ENCODE measurements at places on chromosomes 4 and X.

GRCh38 chr4:38111024-38111423, 150.8 kb downstream of the PTTG2 start:
- DNase-seq = no peak

- DNase-seq = no peak
Measured at GRCh38 chr4:56469489-56470210, 2.2 kb downstream of the SRP72 start.

- DNase-seq = no peak
Measured at GRCh38 chr4:18733961-18734360, 712.4 kb upstream of the LCORL start.

DNA sequence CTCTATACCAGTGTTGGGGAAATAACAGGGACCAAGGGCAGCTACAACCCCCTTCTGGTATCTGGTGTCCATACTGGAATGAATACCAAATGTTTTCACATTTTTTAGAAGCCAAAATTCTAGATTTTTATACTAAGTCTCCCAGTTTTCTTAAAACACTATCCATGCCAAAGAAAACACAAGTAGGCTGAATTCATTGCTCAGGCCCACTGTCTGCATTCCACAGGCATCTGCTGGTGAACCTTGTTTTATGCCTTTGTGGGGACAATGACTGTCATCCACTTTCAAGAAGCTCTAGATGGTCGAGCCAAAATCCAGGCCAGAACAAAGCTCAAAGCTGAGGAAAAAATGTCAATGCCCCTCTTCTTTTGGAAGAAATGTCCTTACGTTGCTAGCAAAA, 213.4 kb upstream of the RASGEF1B start:
- no peak for DNase-seq

- no peak for DNase-seq
Measured at GRCh38 chrX:134542485-134542884, 82.5 kb downstream of the HPRT1 start.

- no peak for DNase-seq
Measured at GRCh38 chr4:100286636-100287035, 96.4 kb upstream of the DDIT4L start.

DNA sequence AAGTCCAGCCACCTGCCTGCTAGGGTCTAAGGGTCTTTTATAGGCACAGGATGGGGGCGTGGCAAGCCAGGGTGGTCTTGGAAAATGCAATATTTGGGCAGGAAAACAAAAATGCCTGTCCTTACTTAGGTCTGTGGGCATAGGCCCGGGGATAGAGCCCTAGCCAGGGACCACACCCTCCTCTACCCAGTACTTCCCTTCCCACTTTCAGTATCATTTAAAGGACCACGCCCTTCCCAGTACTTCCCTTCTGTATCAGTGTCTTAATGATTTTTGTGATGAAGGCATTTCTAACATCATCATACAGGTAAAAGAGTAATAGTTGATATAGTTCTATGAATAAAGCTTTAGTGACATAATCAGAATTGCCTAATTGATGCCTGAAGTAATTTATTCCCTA, 11.4 kb downstream of the BANK1 start:
- DNase-seq = no peak

GRCh38 chr4:6465955-6466354, 6.5 kb downstream of the PPP2R2C start:
- no peak for DNase-seq

GRCh38 chr4:21177092-21177491, 476.8 kb downstream of the PACRGL start:
- DNase-seq = no peak

GRCh38 chrX:81202456-81202819, 536 bp downstream of the SH3BGRL start:
- peak; percentile 8 for DNase-seq

DNA sequence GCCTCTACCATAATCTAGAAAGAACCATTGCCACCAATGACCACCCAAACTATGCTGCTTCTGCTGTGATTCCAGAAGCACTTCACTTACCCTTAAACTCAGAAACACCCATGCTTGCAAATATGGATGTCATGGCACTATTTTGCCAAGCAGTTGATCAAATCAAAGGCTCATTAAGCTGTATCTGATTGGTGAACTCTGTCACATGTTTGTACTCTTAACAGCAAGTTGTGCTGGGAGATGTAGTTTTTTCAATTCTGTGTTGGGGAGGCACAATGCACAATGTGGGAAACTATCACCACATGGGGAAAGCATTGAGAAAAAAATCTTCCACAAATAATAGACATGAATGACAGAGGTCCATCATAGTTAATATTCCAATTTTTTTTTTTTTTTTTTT, 19.2 kb upstream of the SPCS3 start:
- no peak for DNase-seq

DNA sequence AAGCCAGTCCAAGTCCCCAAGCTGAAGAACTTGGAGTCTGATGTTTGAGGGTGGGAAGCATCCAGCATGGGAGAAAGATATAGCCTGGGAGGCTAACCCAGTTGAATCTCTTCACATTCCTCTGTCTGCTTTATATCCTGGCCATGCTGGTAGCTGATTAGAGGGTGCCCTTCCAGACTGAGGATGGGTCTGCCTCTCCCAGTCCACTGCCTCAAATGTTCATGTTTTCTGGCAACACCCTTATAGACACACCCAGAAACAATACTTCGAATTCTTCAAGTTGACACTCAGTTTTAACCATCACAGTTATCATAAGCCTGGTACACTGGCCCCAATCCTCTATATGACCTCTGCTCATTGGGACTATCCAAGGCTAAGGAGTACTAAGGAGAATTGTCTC, 124.1 kb upstream of the WDR1 start:
- DNase-seq = no peak

DNA sequence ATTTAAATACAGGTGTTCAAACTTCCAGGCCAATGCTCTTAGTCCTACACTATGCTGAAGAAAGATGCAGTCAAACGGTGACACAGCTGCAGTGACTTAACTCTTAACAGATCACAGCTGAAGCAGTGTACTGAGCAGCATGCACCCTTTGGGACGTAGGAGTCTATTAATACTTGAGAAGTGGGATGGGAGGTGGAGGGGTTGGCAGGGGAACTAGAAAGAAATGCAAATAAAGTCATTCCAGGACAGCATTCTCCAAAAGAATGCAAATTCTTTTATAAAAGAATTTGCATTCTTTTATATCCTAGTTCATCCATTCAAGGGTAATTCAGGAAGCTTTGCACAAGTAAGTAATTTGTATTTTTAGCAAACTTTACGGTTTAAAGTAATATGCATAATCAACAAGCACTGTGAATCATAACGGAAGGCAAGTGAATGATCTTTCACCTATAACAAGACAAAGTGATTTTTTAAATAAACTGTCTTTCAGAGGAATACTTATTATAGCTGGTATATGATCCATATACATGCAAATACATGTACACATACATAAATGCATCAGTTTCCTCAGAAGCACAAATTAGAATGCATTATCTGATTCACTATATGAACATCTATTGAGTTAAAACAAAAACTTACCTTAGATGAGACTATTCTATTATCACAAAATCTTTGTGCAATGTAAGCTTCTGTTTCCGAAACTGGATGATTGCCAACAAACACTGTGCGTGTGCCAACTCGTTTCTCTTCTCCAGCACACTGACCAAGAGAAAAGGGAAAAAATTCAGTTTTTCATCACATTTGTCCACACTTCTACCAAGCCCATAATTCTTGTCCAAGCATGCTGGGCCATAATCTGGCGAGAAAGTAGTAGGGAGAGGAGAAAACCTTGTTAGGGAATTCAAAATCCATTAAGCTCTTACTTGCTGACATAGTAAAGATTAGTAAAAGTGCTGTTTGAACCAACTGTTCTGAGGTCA, 106.5 kb downstream of the ATP11C start:
- no peak for DNase-seq

- no peak for DNase-seq
Measured at GRCh38 chrX:78769101-78769755, 21.7 kb downstream of the LPAR4 start.

DNA sequence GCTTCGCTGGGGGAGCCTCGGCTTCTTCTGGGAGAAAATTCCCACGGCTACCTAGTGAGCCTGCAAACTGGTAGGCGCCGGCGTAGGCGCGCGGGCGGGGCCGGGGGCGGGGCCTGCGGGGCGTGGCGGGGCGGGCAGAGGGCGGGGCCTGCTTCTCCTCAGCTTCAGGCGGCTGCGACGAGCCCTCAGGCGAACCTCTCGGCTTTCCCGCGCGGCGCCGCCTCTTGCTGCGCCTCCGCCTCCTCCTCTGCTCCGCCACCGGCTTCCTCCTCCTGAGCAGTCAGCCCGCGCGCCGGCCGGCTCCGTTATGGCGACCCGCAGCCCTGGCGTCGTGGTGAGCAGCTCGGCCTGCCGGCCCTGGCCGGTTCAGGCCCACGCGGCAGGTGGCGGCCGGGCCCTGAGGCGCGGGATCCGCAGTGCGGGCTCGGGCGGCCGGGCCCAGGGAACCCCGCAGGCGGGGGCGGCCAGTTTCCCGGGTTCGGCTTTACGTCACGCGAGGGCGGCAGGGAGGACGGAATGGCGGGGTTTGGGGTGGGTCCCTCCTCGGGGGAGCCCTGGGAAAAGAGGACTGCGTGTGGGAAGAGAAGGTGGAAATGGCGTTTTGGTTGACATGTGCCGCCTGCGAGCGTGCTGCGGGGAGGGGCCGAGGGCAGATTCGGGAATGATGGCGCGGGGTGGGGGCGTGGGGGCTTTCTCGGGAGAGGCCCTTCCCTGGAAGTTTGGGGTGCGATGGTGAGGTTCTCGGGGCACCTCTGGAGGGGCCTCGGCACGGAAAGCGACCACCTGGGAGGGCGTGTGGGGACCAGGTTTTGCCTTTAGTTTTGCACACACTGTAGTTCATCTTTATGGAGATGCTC, at the start of gene HPRT1:
TSS of gene HPRT1 (plus strand) at position 161 of the 857 bp plus-strand sequence. CDS start at position 308, 147 bp downstream.
- peak; percentile 83 for DNase-seq

GRCh38 chrX:71195964-71196649, 26.9 kb upstream of the GJB1 start:
- DNase-seq = peak; percentile 23

GRCh38 chr4:98474408-98474844, 184.0 kb downstream of the TSPAN5 start:
- DNase-seq = no peak

DNA sequence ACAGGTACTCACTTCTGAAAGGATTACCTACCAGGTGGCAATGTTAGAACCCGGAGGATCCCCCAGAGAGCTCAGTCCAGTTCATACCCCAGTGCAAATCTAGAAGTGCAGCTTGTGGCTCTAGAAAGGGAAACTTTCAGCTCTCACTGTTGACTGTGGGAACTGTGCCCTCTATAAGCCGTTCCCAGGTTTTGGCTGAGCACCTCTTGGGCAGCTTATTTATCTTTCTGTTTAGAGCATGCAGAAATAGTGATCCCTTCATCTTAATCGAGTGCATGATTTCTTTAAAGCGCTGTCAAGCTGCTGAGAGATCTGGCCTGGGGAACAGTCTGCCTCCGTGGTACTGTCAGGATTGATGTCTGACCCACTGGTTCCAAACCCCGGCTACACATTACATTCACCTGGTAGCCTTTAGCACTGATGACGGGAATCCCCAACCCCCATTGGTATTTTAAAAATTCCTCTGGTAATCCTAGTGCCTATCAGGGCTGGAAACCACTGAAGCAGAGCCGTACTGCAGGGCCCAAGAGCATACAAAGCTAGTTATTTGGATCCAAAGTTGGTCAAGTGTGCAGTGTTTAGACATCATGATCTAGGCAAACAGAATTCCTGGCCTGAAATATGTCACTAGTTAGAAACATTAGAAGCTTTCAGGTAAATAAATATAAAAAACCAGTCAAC, 103.2 kb downstream of the KLHL8 start:
- no peak for DNase-seq

Data from CD4-positive, alpha-beta T cell treated with Interleukin-10 for 1 hour (primary cell).